ENCODE measurements at places on chromosomes 5 and 9. TPM values are rescaled to one million over a fixed set of nuclear protein-coding genes. Genes with fewer than 3 reads are reported as not detected.

Gene TSSK1B
- 0.60 TPM for total RNA-seq

Gene PCDHA12
- 18.7 TPM for total RNA-seq

Gene ZNF608
- total RNA-seq: 28.5 TPM

Gene ADAMTS16
- total RNA-seq: 3.2 TPM

Gene NR5A1
- 0.20 TPM for total RNA-seq

Gene LRRC19
- total RNA-seq: 44.6 TPM

Gene AJM1
- 2.0 TPM for total RNA-seq

Gene CD180
- 0.12 TPM for total RNA-seq

Gene P4HA2
- 139 TPM for total RNA-seq

Gene ISL1
- total RNA-seq: 29.1 TPM

Gene SPACA9
- total RNA-seq: 1.9 TPM

Gene DRD1
- total RNA-seq: 0.80 TPM

Gene BRD9
- total RNA-seq: 20.3 TPM

Gene ACOT12
- 10.2 TPM for total RNA-seq

Gene NRARP
- total RNA-seq: 5.3 TPM

Gene HSPA9
- 383 TPM for total RNA-seq

Gene C9orf50
- not detected for total RNA-seq

Gene SEMA6A
- total RNA-seq: 68.6 TPM

Gene SURF6
- 20.2 TPM for total RNA-seq

Gene SH3GL2
- 5.0 TPM for total RNA-seq

Gene IFNK
- not detected for total RNA-seq

All from hepatocyte (in vitro differentiated cells).